ENCODE measurements at places on chromosomes 5 and 9.
A peak's percentile ranks its signal among the peaks of the same experiment; 100 is the strongest.

- no peak for DNase-seq
Observed at GRCh38 chr9:101119206-101119819, 90.8 kb downstream of the PLPPR1 start.

DNA sequence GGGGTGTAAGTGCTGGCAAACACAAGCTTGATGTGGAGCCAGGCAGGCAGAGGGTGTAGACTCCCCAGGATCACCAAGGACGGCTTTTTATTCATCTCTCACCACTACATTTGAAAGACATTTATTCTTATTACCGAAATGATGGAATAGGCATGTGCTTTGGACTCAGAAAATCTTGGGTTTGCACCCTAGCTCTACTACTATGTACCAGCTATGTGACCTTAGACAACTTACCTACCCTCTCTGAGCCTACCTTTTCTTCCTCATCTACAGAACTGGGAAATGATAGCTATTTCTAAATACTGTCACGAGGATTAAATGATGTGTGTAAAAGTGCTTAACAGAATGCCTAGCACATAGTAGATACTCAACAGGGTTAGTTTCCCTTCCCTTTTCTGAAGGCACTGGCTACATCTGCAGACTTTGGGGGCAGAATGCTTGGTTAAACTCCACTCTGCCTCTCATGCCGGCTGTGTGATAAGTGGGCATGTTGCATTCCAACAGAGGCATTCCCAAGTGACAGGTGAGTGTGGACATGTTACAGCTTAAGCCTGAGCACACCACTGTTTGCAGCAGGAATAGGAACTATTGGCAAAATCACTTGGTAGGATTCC, 94.8 kb downstream of the SLC1A3 start:
- no peak for DNase-seq

- peak; percentile 28 for DNase-seq
Observed at GRCh38 chr5:169213479-169213878, 87.5 kb downstream of the SLIT3 start.

- no peak for DNase-seq
Observed at GRCh38 chr9:27485158-27485557, 38.9 kb upstream of the IFNK start.

- peak; percentile 61 for DNase-seq
Observed at GRCh38 chr5:128538250-128539037, 399 bp upstream of the FBN2 start.

DNA sequence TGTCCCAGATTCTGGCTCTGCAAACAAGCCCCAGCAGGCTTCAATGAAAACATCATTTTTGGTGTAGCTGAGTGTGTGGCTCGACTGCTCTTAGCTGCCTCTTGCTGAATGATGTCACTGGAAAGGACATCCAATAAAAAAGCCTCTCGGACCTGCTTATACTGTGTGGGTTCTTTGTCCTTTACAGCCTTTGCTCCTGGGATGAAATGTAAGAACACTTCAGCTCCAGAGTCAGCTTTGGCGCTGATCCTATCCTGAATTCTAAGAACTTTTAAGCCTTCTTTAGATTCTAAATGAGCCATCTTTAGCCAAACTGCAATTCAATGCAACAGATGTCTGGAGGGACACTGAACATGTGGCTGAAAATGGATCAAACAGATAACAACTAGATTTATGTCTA, 404.6 kb upstream of the C9orf72 start:
- DNase-seq, result no peak

DNA sequence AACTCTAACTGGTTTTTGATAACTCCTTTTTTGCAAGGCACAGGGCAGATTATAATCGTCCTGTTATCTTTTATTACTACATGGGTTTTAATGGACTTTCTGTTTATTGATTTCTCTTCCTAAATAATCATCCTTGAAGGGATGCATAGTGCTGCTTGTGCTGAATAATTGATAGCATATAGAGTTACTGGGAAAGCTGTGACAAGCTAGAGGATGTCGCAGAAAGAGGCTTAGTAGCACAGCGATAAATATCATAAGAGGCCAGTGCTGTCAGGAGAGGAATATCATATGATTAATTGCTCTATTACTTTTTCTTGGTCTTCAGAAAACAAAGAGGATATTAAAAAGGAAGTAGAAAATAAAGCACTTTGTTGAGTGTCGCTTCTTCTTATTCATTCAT, 1007.1 kb upstream of the ACO1 start:
- DNase-seq, result no peak

GRCh38 chr9:130689937-130690700, 3.5 kb upstream of the EXOSC2 start:
- DNase-seq, result peak; percentile 93

GRCh38 chr5:144800169-144800568, 629.5 kb downstream of the KCTD16 start:
- no peak for DNase-seq

GRCh38 chr9:27292659-27293405, 4.1 kb downstream of the EQTN start:
- DNase-seq, result peak; percentile 32
